ENCODE measurements at places on chromosomes 12 and 14. TPM values are rescaled to one million over a fixed set of nuclear protein-coding genes. Genes with fewer than 3 reads are reported as not detected.
A peak's percentile ranks its signal among the peaks of the same experiment; 100 is the strongest.

The NOS1 gene
- total RNA-seq, result not detected

The NKX2-1 gene
- not detected for total RNA-seq

DNA sequence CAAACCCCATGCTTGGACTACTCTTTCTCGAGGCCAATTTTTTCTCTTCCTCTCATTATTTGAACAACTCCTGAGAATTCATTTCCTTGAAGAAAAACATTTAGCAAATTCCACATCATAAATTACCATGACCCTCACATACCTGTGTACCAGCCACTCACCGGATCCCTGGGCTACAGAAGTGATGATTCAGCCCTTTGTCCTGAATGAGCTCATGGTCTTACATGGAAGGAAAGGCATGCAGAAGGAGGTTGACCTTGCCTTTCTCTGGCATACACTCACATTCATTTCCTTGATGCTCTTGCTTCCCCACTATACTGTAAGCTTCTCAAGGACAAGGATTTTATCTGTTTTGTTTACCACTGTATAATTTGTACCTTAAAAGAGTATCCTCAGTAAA, 191.5 kb downstream of the SLC5A8 start:
- DNase-seq, result no peak

GRCh38 chr12:54159589-54159988, 29.2 kb downstream of the SMUG1 start:
- DNase-seq, result no peak

- peak; percentile 48 for DNase-seq
These were observed 65.1 kb upstream of the SLCO1B1 start for GRCh38 chr12:21065845-21066244.

DNA sequence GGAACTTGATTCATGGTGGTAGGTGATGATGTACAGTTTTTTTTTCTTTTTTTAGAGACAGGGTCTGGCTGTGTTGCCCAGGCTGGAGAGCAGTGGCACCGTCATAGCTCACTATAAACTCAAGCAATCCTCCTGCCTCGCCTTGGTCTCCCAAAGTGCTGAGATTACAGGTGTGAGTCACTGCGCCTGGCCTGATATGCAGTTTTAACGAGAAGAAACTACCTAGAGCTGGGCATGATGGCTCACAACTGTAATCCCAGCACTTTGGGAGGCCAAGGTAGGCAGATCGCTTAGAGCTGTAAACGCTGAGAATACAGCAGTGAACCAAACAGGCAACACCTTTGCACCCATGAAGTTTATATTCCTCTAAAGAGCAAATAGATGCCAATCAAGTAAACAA, 13.0 kb upstream of the VPS37B start:
- DNase-seq, result no peak

DNA sequence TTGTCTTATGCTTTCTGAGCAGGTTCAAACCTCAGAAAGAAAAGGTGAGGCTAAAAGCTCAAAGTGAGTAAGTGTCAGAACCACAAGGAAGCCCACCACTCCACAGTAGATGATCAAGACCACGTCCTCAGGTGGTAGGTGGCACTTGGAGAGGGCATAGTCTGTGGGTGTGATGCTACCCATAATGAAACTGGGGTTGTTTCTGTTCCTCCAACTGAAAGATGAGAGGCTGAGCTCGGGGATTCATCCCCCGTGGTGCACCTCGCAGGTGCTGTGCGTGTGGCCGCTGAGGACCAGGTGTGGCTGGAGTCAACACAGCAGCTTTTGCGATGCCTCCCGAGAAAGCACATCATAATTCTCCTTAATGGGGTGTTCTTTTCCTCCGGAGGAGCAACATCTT, 285.7 kb downstream of the TTC8 start:
- no peak for DNase-seq

GRCh38 chr12:54304187-54304810, 3.5 kb upstream of the NFE2 start:
- peak; percentile 66 for DNase-seq

DNA sequence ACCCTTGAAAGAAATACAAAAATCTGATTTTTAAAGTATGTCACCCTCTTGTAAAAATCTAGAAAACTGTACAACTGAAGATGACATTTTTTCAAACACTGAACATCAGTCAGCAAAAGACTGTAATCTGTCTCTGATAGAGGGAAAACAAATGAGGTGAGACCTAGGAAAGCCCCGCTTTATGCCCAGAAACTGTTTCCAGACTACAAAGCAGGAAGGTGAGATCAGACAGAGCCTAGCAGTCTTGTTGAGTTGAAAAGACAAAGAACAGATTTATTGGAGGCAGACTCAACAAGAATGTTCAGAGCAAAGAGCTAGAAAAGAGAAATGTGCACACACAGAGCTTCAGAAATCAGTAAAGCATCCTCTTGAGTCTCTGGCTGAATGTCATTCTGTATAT, 873.6 kb downstream of the LRFN5 start:
- no peak for DNase-seq

GRCh38 chr14:33280646-33281045, 342.0 kb downstream of the NPAS3 start:
- no peak for DNase-seq

- no peak for DNase-seq
These were observed 22.6 kb downstream of the C12orf75 start for GRCh38 chr12:105352940-105353635.

DNA sequence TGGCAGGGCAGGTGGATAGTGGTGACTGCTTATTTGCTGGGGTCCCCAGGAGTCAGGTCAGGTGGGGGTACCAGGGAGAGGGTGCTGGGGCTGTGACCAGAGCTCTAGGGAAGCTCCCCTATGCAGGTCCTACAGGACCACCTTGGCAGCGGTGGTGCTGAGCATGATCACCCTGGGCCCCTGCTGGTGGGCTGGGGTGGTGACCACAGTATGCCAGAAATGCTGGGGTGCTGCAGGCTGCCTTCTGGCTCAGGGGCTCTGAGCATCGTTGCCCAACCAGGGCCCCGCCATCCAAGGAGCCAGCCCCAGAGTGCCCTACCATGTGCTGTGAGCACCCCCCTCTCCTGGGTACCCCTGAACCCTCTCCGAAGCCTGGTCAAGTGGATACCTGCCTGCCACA, 17.5 kb upstream of the NUDT14 start:
- no peak for DNase-seq

DNA sequence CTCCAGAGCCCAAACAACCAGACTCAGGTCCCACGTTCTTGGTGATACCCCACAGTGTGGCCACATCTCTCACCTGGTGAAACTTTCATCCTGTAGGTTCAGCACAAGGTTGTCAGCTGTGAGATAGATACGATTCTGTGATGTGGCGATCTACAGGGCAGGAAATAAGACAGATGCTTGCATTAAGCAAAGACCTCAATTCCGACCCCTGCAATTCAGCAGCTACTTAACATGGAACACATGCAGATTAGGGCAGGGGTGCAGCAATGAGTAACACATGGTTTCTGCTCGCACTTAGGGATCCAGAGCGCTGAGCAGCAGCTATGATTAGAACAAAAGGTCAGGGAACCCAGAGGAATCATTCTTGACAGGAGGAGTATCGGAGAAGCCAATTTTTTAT, 4.1 kb downstream of the PHB2 start:
- DNase-seq, result no peak

GRCh38 chr12:125685915-125686314, 620.7 kb downstream of the AACS start:
- no peak for DNase-seq

All from Karpas-422 (cell line).